Brain (organoid and tissue), 16 donors: ENCODE measurements at places on chromosomes 16 and 17. TPM values are rescaled to one million over a fixed set of nuclear protein-coding genes. Genes with fewer than 3 reads are reported as not detected.

DNA sequence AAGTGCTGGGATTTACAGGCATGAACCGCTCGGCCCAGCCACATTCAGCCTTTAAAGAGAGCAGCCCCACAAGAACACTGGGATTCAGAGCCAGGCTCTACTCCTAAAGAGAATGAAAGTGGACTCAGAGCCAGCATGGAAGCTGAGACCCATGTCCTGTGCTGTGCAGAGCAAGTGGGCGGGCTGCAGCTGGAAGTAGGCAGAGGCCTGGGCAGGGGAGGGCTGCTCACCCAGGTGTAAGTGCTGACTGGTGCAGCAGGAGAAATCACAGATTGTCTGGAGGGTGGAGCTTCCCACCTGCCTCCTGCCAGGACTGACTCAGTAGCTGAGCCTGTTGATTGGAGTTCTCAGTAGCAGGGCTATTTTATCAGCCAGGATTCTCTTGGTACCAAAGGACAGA is 178.7 kb downstream of the KATNIP start:
- DNase-seq, result no peak

GRCh38 chr16:1283296-1283695 is 26.1 kb upstream of the UBE2I start:
- no peak for DNase-seq

GRCh38 chr16:12141073-12141951 is 164.8 kb downstream of the SNX29 start:
- no peak for DNase-seq

DNA sequence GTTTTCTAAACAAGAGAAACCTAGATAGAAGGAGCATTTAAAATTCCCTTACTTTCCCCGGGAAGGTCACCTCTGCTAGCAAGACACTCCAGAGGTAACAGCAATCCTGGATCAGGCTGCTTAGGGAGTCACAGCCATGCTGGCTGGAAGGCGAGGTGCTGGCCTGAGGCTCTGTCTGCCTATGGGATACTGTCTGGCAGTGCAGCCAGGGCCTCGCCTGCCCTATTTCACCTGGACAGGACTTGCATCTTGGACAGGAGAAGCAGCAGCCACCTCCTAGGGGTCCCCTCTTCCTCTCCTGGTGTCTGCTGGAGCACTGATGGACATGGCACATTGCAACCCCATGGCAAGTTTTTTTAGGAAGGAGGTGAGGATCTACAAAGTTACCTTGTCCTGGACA is 15.1 kb downstream of the FA2H start:
- DNase-seq, result no peak

CD68 gene
- polyA plus RNA-seq, result 23.2 TPM

GRCh38 chr17:59131131-59131530 is 23.9 kb downstream of the SKA2 start:
- no peak for DNase-seq

- DNase-seq, result no peak
Measured at GRCh38 chr16:83717814-83718213, 90.0 kb upstream of the HSBP1 start.

CDK10 gene
- 34.8 TPM for polyA plus RNA-seq

ZNF646 gene
- polyA plus RNA-seq, result 25.8 TPM

GRCh38 chr16:54397838-54398237 is 111.3 kb upstream of the IRX3 start:
- DNase-seq, result no peak

- no peak for DNase-seq
Measured at GRCh38 chr17:44147812-44148211, 6.1 kb downstream of the HROB start.

- no peak for DNase-seq
Measured at GRCh38 chr16:80233097-80233835, 307.5 kb upstream of the DYNLRB2 start.

DNA sequence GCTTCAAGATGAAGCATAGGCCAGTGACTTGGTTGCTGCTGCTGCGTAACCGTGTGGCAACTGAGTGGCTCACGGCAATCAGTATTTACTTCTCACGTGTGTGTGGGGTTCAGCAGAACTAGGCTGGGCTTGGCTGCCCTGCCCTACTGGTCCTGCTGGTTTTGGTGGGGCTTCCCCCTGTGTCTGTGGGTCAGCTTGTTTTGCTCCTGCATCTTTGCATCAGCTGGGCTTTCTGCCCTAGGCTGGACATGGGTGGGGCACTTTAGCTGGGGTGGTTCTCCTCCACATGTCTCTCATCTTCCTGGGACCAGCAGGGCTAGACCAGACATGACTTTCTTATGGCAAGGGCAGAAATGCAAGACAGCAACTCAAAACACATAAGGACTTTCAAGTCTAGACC is 550.5 kb downstream of the MAF start:
- no peak for DNase-seq

DNA sequence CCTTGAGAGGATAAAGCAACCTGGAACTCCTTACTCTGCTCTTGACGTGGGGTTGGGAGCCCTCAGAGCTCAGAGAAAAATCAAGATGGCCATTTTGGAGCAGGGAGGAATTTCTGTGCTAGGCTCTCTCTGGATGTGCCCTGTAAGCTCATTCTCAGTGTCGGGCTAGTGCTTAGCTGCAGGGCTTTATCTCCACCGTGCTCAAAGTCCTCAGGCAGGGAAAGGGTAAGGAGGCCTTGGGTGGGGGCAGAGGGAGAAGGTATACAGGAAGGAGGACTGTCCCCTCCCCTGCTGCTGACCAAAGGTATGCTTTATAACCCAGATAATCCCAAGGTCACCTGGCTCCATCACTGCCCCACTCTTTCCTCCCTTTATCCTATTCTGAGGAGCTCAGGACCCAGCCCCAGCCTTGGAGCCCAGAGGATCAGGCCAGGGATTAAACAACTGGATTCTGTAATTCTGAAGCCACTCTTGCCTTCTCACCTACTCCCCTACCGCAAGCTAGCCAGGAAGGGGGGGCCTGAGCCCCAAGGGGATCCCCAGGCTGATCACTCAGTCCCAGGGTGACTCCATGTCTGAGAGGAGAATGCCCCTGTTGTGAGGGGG is 1.1 kb downstream of the DHRS11 start:
- DNase-seq, result no peak

KRT23 gene
- polyA plus RNA-seq, result not detected

ANKS4B gene
- polyA plus RNA-seq, result not detected

DNA sequence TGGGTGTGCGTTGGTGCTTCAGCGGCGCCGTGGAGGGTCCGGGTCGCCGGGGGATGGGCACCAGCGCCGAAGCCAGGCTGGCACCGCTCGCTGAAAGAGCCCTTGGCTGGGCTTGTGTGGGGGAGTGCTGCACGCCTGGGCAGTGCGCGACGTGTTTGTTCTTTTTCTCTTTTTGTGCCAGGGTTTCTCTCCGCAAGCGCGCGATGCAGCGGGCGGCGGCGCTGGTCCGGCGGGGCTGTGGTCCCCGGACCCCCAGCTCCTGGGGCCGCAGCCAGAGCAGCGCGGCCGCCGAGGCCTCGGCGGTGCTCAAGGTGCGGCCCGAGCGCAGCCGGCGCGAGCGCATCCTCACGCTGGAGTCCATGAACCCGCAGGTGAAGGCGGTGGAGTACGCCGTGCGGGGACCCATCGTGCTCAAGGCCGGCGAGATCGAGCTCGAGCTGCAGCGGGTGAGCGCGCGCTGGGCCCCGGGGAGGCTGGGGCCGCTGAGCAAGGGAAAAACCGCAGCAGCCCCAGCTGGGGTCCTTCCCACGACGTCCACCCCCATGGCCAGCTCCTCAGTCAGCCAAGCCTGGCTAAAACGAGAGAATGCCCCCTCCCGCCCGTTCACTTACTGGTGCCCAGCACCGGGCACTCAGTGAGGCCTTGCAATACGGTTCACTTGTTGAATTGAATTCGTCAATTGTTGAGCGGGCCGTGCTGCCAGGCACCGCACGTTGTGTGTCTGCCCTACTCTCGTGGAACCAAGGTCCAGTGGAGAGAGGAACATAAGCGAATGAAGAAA is 541 bp downstream of the GPT2 start:
- DNase-seq, result peak; percentile 38

- DNase-seq, result peak; percentile 91
Measured at GRCh38 chr17:44919885-44920564, 4.7 kb upstream of the GFAP start.

EME1 gene
- polyA plus RNA-seq, result 6.0 TPM

ZSCAN10 gene
- polyA plus RNA-seq, result not detected

KRTAP4-5 gene
- polyA plus RNA-seq, result not detected

CSH1 gene
- not detected for polyA plus RNA-seq

OSGIN1 gene
- 2.9 TPM for polyA plus RNA-seq

- no peak for DNase-seq
Measured at GRCh38 chr17:37056622-37057021, 107.9 kb downstream of the AATF start.

DNA sequence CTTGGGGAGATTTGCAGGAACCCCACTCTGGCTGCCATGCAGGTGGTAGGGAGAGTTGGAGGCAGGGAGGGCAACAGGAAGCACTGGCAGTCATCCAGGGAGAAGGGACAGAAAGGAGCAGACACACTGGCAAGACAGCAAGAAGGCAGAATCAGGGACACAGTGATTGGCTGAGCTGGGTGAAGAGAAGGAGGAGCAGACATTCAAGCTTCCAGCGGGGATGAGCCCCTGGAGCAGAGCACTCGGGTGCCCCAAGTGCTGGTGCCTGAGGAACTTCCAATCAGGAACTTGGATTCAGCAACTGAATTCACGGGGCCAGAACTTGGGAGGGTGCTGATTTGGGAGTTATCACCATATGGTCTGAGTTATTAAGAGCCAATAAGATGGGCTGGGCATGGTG is 6.3 kb upstream of the ITGA3 start:
- DNase-seq, result no peak

MSI2 gene
- polyA plus RNA-seq, result 79.1 TPM

GRCh38 chr17:77882481-77883212 is 75.9 kb upstream of the TNRC6C start:
- no peak for DNase-seq

PTGES3L gene
- polyA plus RNA-seq, result 1.5 TPM

SALL1 gene
- 21.6 TPM for polyA plus RNA-seq

DNA sequence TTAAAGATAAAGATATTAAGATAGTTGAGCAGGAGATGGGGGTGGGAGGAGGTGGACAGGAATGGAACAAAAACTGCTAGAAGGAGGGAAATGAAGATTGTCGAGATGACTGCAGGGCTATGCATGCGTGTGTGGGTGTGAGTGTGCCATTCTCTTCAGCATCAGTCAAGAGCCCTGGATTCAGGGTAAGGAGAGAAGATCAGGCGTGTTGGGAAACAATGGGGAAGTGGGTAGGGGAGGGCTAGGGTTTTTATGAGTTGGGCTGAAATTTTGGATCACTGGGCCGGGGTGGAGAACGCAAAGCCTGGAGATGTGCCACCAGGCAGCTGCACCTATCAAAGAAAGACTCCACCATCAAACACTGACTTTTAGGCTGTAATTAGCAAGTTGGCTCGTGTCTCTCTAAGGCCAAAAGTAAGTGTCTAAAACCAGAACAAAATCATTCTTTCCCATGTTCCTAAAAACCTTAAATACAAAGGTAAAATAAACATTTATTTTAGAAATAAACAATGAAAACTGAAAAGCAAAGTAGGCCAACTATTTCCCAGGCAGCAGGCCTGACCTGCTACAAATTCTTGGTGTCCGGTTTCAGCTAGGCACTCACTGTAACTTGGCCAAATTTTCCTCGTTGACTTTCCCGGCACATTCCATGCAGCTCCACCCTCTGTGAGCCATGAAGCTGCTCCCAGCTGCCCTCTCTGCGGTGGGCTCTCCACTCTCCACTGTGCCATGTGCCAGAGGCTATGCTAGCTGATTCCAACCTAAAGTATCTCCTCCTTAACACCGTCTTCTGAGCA is 4.2 kb downstream of the CDRT4 start:
- peak; percentile 47 for DNase-seq

NPTX1 gene
- 22.4 TPM for polyA plus RNA-seq

TMEM88 gene
- 9.8 TPM for polyA plus RNA-seq

- no peak for DNase-seq
Measured at GRCh38 chr16:26031286-26031685, 339.5 kb downstream of the HS3ST4 start.

DNA sequence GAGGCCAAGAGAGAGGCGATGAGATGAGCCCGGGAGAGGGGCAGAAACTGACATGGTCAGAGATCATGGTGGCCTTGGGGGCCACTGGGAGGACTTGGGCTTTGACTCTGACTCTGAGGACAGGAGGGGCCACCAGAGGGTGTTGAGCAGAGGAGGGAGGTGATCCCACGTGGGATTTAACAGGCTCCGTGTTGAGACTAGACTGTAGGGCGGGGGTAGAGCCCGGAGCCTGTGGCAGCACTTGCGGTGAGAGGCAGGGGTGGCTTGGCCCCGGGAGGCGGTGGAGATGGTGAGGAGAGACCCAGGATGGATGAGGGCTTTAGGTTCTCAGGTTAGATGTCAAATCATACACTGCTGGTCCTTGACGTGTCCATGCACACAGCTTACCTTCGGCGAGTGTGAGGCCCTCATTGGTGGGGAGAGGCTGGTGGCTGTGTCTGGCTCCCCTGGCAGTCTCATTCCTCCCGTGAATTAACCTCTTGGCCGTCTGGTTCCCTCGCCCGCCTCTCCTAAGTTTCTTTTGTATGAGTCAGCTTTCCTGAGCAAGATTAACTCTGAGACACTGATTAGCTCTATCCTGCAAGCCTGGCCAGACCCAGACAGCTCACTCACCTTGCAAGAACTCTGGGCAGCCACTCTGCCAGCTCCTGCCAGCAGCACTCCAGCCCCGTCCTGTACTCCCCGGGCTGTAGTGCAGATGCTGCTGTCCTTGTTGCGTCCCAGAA is 39.7 kb downstream of the VPS35L start:
- no peak for DNase-seq

CCL1 gene
- polyA plus RNA-seq, result not detected

GRCh38 chr16:12902511-12903372 is 1.3 kb downstream of the SHISA9 start:
- DNase-seq, result peak; percentile 83

- DNase-seq, result no peak
Measured at GRCh38 chr17:43013296-43013695, 6.7 kb downstream of the IFI35 start.

DNA sequence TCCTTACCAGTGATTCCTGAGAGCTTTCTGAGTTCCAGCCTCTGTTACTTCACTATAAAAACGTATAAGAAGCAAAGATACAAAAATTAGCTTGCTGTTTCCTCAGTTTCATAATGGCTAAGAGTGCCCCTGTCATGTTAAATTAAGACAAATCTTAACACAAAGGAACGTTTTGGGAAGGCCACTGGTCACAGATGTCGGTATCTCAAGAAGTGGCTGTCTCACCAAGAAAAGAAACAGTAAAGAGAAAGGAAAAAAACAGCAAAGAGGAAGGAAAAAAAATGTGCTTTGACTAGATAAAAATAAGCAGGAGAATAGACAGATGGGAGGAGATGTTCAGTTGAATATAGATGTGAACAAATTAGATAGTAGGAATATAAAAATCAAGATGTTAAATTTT is 94.8 kb upstream of the AKTIP start:
- no peak for DNase-seq
